ENCODE measurements at places on chromosomes 3 and 15. TPM values are rescaled to one million over a fixed set of nuclear protein-coding genes. Genes with fewer than 3 reads are reported as not detected.

CADM2 gene
- total RNA-seq: 9.5 TPM

AQP9 gene
- total RNA-seq: 1.1 TPM

DNAH12 gene
- total RNA-seq: 0.08 TPM

ANKUB1 gene
- not detected for total RNA-seq

SLC6A11 gene
- total RNA-seq: not detected

BSN gene
- 0.63 TPM for total RNA-seq

TASOR gene
- total RNA-seq: 39.5 TPM

ADCY5 gene
- total RNA-seq: 163 TPM

TMEM207 gene
- total RNA-seq: not detected

NEK11 gene
- total RNA-seq: 2.0 TPM

GRAMD2A gene
- total RNA-seq: not detected

C2CD4B gene
- total RNA-seq: 5.9 TPM

ACTC1 gene
- 8,662 TPM for total RNA-seq

NTRK3 gene
- total RNA-seq: 1.5 TPM

C3orf20 gene
- not detected for total RNA-seq

TRPM1 gene
- not detected for total RNA-seq

ACP3 gene
- 2.5 TPM for total RNA-seq

SAXO2 gene
- total RNA-seq: not detected

CCDC9B gene
- 31.8 TPM for total RNA-seq

NME9 gene
- not detected for total RNA-seq

ZBBX gene
- total RNA-seq: not detected

CCR9 gene
- total RNA-seq: not detected

PLSCR1 gene
- 42.7 TPM for total RNA-seq

LSAMP gene
- total RNA-seq: 1.7 TPM

TM4SF18 gene
- 6.7 TPM for total RNA-seq

CCNB2 gene
- 2.1 TPM for total RNA-seq

LRCH3 gene
- total RNA-seq: 23.4 TPM

DOCK3 gene
- 4.6 TPM for total RNA-seq

LRRC31 gene
- total RNA-seq: not detected

PLA2G4D gene
- total RNA-seq: not detected

RASGRP1 gene
- 2.1 TPM for total RNA-seq

IGF2BP2 gene
- total RNA-seq: 11.0 TPM

GRK7 gene
- total RNA-seq: not detected

KLHL40 gene
- total RNA-seq: 0.63 TPM

SLC35G2 gene
- total RNA-seq: 8.7 TPM

STAC gene
- total RNA-seq: 0.33 TPM

OXTR gene
- total RNA-seq: 0.47 TPM

VPS18 gene
- total RNA-seq: 18.1 TPM

SMAD6 gene
- total RNA-seq: 20.8 TPM

SNX22 gene
- 12.4 TPM for total RNA-seq

DNASE1L3 gene
- total RNA-seq: 11.5 TPM

LRRC58 gene
- total RNA-seq: 15.9 TPM

CMTM6 gene
- total RNA-seq: 16.6 TPM

AADACL2 gene
- total RNA-seq: not detected

GPR87 gene
- total RNA-seq: not detected

FOXL2 gene
- not detected for total RNA-seq

SEMA3F gene
- total RNA-seq: 18.7 TPM

LDHAL6B gene
- total RNA-seq: not detected

SPG21 gene
- total RNA-seq: 52.8 TPM

BAHD1 gene
- total RNA-seq: 19.2 TPM

GP9 gene
- not detected for total RNA-seq

CCDC33 gene
- total RNA-seq: not detected

Measured in right atrium auricular region (tissue), 2 donors.